ENCODE measurements at places on chromosomes 7 and 10. TPM values are rescaled to one million over a fixed set of nuclear protein-coding genes. Genes with fewer than 3 reads are reported as not detected.

Gene CHAT
- not detected for total RNA-seq

Gene ANK3
- total RNA-seq = 27.5 TPM

Gene CLDN4
- total RNA-seq = 0.89 TPM

Gene SYT15B
- 1.5 TPM for total RNA-seq

Gene NUTM2B
- under 0.01 TPM for total RNA-seq

Gene UPK3B
- total RNA-seq = not detected

Gene MEST
- total RNA-seq = 917 TPM

Gene EPO
- total RNA-seq = not detected

Gene FGL2
- 0.30 TPM for total RNA-seq

Gene ZNF746
- 15.4 TPM for total RNA-seq

Gene TFEC
- 0.46 TPM for total RNA-seq

Gene TSPAN12
- 0.30 TPM for total RNA-seq

Gene GSTO2
- 2.6 TPM for total RNA-seq

Measured in smooth muscle cell of the umbilical artery (primary cell).